Liver (tissue), 10 donors: ENCODE measurements at places on chromosomes 5 and 9. TPM values are rescaled to one million over a fixed set of nuclear protein-coding genes. Genes with fewer than 3 reads are reported as not detected.

NUTM2F gene
- not detected for total RNA-seq

IFNA7 gene
- total RNA-seq: not detected

GRCh38 chr9:108534741-108535140 lies 321.0 kb downstream of the ACTL7B start:
- H3K36me3 ChIP-seq: no peaks in the 10 kb centered on the region
- DNase-seq: no peak
- no peak overlapping the region for H3K27ac ChIP-seq
- no peak overlapping the region for H3K4me3 ChIP-seq
- H3K27me3 ChIP-seq: no peaks in the 10 kb centered on the region

PTPRD gene
- 2.4 TPM for total RNA-seq

ANKRD55 gene
- 1.0 TPM for total RNA-seq

TSPAN17 gene
- 43.4 TPM for total RNA-seq

DNA sequence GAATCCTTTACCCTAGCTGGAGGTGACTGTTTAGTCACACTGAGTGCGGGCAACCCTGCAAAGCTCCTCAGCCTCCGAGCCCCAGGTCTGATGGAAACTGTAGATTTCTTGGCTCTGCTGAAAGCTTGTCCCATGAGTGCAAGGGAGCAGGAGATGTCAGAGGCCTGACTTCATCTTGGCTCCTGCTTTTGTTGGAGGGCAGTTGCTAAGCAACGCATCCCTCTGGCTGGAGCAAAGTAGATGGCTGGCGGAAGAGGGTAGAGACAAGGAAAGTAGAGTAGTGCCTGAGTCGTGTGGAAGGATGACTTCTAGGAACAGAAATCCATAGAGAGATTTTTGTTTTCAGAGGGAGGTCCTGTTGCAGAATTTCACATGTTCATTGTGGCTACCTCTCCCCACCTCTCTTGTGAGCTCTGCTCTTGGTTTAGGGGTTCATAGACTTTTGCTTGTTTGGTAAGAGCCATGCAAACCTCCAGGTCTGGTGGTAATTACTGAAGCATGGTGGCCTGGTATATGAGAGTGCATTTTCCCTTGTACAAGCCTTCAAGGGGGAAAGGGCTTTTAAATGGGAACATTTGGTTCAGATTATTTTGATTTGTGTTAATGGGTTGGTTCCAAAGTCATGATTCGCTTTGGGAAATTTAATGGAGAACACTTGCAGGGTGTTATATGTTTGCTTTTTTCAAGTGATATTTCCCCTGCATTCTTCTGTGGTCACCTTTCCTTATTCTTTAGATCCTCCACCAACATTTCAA lies 71.5 kb downstream of the ARHGAP26 start:
- no peak overlapping the region for H3K4me3 ChIP-seq
- H3K27ac ChIP-seq: no peak overlapping the region
- no peak for DNase-seq
- H3K36me3 ChIP-seq: no peaks in the 10 kb centered on the region

- no peaks in the 10 kb centered on the region for H3K36me3 ChIP-seq
- no peaks in the 10 kb centered on the region for H3K4me1 ChIP-seq
- no peak overlapping the region for H3K27ac ChIP-seq
These were observed 320.7 kb downstream of the ASTN2 start for GRCh38 chr9:117093891-117094844.

- no peak overlapping the region for H3K27ac ChIP-seq
- no peak for DNase-seq
These were observed 849.3 kb downstream of the TLE1 start for GRCh38 chr9:80839821-80840675.

- peaks cover 18% of the 10 kb centered on the region for H3K4me1 ChIP-seq
- H3K27me3 ChIP-seq: no peaks in the 10 kb centered on the region
- peaks cover 28% of the 10 kb centered on the region for H3K36me3 ChIP-seq
- DNase-seq: no peak
- H3K27ac ChIP-seq: no peak overlapping the region
These were observed 9.1 kb downstream of the ABCA2 start for GRCh38 chr9:137018761-137019559.

MYMK gene
- total RNA-seq: not detected

DNA sequence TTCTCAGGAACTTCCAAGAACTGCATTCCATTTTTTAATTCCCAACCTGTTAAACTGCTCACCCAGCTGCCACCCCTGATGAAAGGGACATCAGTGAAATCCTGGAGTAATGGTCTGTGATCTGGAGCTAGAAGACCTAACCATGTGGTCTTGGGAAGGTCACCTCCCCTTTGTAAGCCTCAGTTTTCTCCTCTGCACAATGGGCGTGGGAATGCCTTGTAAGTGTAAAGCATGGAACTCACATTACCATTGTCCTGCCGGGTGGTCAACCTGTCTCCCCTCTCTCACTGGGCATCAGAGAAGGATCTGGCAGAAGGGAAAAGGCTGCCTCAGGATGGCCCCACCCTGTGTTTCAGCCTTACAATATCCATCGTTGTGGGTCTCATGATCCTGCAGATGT lies 15.3 kb upstream of the CCDC180 start:
- peaks cover 24% of the 10 kb centered on the region for H3K36me3 ChIP-seq
- no peak for DNase-seq
- no peak overlapping the region for H3K4me3 ChIP-seq
- no peaks in the 10 kb centered on the region for H3K27me3 ChIP-seq
- no peak overlapping the region for H3K27ac ChIP-seq
- H3K4me1 ChIP-seq: peaks cover 2% of the 10 kb centered on the region

DNA sequence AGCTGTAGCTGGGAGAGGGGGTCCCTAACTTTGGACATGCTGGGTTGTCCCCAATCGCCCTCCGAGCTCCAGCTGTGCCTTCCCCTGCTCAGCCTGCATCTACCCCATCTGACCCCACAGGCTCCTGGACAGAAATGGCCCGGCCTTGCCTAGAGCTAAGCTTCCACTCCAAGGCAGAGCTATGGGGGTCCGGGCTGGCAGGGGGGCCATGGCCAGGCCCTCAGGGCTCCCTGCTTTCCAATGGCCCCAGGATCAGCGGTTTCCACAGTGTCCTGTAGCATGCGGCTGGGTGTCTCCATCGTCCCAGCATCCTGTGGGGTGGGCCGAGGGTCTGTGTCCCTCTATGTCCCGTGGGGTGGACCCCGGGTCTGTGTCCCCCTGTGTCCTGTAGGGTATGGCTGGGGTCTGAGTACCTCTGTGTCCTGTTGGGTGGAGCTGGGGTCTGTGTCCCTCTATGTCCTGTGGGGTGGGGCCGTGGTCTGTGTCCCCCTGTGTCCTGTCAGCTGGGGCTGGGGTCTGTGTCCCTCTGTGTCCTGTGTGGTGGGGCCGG lies 130.6 kb downstream of the RXRA start:
- no peaks in the 10 kb centered on the region for H3K36me3 ChIP-seq
- H3K4me1 ChIP-seq: no peaks in the 10 kb centered on the region
- H3K27ac ChIP-seq: peak overlapping the region; percentile 70
- H3K27me3 ChIP-seq: no peaks in the 10 kb centered on the region

GRCh38 chr5:74376187-74376586 lies 264.3 kb downstream of the ENC1 start:
- no peaks in the 10 kb centered on the region for H3K27me3 ChIP-seq
- no peak overlapping the region for H3K27ac ChIP-seq
- no peaks in the 10 kb centered on the region for H3K4me1 ChIP-seq
- DNase-seq: no peak

DNA sequence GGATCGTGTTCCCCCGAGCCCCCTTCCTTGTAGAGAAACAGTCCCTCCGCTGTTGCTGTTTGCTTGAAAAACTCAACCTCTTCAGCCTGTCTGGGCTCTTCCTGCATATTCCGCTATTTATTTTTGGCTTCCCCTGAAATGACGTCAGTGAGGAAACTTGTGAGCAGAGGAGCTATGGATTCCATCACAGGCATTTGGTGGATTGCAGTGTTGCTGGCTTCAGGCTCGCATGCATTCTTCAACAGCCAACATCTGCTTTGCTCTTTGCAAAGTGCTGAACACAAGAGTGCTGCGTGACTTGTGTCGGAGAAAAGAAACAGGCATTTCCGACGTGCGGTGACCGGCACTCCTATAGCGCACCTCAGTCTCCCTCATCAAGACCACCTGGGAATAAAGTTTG lies 232.7 kb downstream of the RFK start:
- H3K27me3 ChIP-seq: no peaks in the 10 kb centered on the region
- no peak overlapping the region for H3K27ac ChIP-seq
- DNase-seq: no peak
- no peaks in the 10 kb centered on the region for H3K36me3 ChIP-seq
